Stimulated activated CD4-positive, alpha-beta T cell treated with anti-CD3 and anti-CD28 coated beads, Interleukin-1b, Interleukin-23, amount 100 ng/mL, for 1 hour (primary cell): ENCODE measurements at places on chromosomes 5 and 9.

DNA sequence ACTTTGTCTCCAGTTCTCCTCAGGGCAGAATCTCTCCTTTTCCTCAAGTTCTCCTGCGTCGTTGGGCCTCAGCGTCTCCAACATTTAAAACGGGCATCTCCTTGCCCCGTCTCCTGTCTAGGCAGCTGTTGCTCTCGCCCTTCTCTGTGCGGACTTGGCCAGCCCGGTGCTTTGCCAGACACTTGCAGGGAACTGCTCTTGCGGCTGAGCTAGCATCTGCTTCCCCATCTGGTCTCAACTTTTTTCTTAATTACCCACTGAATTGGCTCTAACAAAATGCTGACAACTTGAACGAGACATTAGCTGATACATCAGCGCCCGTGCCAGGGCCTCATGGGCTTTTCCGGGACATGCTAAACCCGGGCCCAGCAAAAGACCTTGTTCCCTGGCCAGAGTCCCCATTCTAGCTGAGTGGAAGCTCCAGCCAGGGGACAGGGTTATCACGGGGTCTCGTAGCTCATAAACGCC lies 25.1 kb downstream of the ZNF618 start:
- DNase-seq = no peak

- no peak for DNase-seq
Measured at GRCh38 chr5:148135091-148136048, 33.0 kb upstream of the SPINK14 start.

DNA sequence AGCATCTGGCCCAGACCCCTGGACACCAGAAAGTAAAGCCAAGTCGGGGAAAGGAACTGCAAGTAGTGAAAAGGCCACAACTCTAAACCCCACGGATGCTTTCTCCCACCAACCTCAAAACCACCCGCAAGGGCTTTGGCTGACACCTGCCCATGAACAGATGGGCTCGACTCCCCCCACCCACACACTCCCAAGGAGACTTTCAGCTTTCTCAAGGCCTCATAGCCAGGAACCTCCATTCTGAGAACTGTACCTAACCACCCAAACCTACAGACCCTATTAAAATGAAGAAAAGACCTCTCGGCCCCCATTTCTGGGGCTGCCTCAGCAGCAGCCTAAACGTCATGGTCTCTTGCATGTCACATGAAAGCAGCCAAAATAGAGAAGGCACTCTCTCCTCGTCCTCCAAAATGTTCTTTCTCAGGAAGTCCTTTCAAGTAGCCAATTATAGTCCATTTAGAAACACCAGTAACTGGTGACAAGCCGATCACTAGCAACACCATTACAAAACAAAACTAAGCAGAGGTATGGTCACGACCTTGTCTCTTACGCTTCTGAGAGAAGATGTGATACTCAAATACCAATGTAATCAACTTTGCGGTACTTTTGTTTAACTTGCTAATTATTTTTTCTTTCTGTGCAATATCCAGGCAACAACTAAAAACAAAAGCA lies 2.9 kb downstream of the B4GALT1 start:
- no peak for DNase-seq

- no peak for DNase-seq
Measured at GRCh38 chr5:36655161-36655560, 48.8 kb downstream of the SLC1A3 start.
